Esophagus muscularis mucosa (tissue), 4 donors: ENCODE measurements at places on chromosomes 6 and 20.

DNA sequence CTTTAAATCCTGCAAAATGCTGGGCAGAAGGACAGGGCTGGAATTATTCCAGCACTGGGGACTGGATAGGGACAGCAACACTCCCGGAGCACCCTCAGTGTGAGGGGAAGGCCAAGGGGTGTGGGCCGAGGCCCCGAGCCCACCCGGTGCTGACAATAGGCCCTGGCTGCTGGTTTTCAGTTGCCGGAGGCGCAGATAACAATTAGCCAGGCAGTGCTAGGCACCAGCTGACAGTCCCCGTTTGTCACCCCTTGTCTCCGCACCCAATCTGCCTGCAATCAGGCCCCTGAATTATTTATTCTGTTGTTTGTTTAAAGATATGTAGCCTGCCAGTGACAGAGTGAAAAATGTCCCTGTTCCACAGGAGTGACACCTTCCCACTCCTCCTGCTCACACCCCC, 120.0 kb downstream of the GRM4 start:
- DNase-seq: no peak

DNA sequence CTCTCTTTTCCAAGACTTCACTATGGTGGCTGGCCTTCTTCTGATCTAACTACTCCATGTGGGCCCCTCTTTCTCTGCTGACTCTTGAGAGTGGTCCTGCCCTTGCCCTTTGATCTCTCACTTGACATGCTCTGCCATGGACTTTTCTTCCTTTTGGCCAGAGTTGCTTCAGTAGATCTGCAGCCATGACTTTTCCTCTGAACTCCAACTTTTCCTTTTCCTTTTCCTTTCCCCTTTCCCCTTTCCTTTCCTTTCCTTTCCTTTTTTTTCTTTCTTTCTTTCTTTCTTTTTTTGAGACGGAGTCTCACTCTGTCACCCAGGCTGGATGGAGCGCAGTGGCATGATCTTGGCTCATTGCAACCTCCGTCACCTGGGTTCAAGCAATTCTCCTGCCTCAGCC, 88.5 kb downstream of the JAG1 start:
- DNase-seq: no peak

DNA sequence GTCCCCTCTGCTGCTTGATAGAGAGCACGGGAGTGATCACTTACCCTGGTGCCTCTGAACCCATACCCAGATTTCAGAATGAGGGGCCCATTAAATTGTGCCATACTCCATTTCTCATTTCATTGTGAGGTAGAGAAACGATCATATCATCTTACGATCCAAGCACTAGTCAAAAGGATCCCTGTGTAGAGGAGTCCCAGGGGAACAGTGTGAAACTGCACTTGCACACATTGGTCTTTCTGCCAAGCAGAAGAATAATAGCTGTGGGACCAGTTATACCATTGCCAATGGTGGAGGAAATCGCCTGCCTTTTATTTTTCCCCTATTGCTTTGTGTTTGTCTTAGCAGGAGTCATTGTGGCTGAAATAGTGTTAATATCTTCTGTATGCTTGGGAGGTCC, 161.9 kb downstream of the FARS2 start:
- no peak for DNase-seq

DNA sequence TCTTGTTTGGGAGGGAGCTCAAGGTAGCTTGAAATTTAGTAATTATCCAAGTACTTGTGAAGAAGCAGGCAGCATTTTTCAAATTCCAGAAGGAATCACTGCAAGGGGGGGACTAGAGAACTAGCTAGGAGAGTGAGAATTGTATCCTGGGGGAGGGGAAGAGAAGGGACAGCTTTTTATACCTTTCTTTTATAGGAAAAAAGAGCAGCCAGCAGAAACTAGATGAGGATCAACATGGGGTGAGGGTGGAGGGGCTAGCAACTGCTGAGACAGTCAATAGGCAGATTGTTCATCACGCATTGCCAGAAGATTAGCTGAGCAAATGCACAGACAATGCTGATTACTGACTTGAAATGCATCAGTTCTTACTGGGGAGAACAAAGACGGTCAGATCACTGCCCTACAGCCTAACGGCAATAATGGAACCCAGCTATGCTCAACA, 514.3 kb upstream of the CITED2 start:
- DNase-seq: no peak

GRCh38 chr6:107398001-107398400, 61.4 kb downstream of the PDSS2 start:
- DNase-seq: no peak

GRCh38 chr6:88013015-88013414, 34.6 kb upstream of the SPACA1 start:
- no peak for DNase-seq

- no peak for DNase-seq
Observed at GRCh38 chr6:147423111-147423510, 85.4 kb upstream of the SAMD5 start.
